GM12878 (cell line): ENCODE measurements at places on chromosomes 13 and 19. TPM values are rescaled to one million over a fixed set of nuclear protein-coding genes. Genes with fewer than 3 reads are reported as not detected.

Gene FGF14
- 0.11 and 0.44 TPM in 2 replicates for total RNA-seq

DNA sequence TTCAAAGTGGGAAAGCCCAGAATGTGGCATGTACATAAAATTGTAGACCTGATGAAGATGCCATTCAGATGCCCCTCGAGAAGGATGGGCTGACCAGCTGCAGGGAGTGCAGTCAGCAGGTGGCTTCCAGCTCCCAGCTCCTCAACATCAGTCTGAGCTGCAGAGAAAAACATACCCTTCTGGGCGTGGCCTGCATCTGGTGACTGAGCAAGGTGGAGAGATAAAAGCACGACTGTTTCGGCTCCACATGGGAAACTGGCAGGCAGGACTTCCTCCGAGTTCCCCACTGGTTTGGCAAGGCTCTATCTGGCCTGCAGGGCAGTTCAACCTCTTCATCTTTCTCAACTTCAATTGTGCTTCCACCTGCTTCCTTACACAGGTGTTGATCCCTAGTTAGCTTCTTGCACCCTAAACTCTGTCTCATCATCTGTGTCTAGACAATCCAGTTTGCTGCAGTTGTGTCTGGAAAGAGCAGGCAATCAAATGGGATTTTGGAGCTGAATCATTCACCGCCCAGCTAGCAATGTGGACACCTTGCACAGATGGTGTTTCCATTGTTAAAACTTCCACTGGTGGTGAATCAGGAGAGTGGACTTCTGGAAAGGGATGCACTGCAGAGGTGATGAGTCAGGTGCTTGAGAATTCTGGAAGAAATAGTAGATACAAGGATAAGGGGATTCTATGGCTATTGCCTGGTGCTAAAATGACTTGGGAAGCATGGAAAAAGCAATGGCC, 56.8 kb downstream of the POLR1D start:
- H3K27me3 ChIP-seq, result no peaks in the 10 kb centered on the region
- no peak for DNase-seq
- H3K4me3 ChIP-seq, result no peak overlapping the region
- no peaks in the 10 kb centered on the region for H3K36me3 ChIP-seq
- no peaks in the 10 kb centered on the region for H3K4me1 ChIP-seq
- H3K27ac ChIP-seq, result no peak overlapping the region

Gene MIR17HG
- total RNA-seq, result 21.2 and 23.5 TPM in 2 replicates

- peak overlapping the region; percentile 50 for H3K27ac ChIP-seq
- no peaks in the 10 kb centered on the region for H3K27me3 ChIP-seq
- H3K36me3 ChIP-seq, result no peaks in the 10 kb centered on the region
- peaks cover 14% of the 10 kb centered on the region for H3K4me1 ChIP-seq
These were observed 59.1 kb upstream of the TNFRSF19 start for GRCh38 chr13:23510979-23511735.

Gene CEACAM7
- not detected in 2 replicates for total RNA-seq

DNA sequence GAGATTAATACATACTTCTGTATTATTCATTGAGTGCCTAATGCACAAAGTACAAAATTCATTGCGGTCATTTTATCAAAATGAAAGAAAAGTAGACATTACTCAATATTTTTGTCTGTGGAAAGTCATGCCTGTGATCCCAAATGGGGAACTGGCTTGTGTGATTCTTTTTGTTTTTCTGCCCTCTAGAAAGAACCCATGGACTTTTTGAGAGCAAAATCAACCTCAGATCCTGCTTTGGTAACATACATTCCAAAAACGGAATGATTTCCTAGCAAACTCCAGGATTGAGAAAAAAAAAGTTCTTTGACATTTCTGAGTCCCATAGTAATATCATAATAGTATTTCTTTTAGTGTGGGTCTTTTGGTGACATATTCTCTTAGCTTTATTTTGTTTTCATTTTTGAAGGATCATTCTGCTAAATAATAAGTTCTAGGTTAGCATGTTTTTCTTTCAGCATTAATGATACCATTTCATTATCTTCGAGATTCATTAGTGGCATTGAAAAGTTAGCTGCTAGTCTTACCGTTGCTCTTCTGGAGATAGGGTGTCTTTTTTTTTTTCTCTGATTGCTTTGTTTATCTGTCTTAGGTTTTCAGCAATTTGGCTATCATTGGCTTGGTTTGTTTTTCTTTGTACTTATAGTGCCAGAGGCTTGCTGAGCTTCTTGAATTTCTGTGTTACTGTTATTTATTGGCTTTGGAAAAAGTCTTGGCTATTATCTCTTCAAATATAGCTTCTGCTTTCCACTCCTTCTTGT, 102.4 kb upstream of the CSNK1A1L start:
- H3K27me3 ChIP-seq, result no peaks in the 10 kb centered on the region
- no peak for DNase-seq
- H3K36me3 ChIP-seq, result no peaks in the 10 kb centered on the region
- H3K27ac ChIP-seq, result no peak overlapping the region
- no peak overlapping the region for H3K4me3 ChIP-seq

- no peak overlapping the region for H3K4me3 ChIP-seq
- H3K4me1 ChIP-seq, result no peaks in the 10 kb centered on the region
- H3K36me3 ChIP-seq, result peaks cover 4% of the 10 kb centered on the region
- no peak overlapping the region for H3K27ac ChIP-seq
- DNase-seq, result no peak
These were observed 11.0 kb upstream of the KLK14 start for GRCh38 chr19:51093510-51094345.
